ENCODE measurements at places on chromosomes 11 and 22. TPM values are rescaled to one million over a fixed set of nuclear protein-coding genes. Genes with fewer than 3 reads are reported as not detected.

Gene OR8D1
- total RNA-seq: under 0.01 TPM

Gene GUCY1A2
- total RNA-seq: 0.40 TPM

Gene RNF141
- 29.0 TPM for total RNA-seq

Gene ATG16L2
- 3.4 TPM for total RNA-seq

Gene RASGRP2
- 4.4 TPM for total RNA-seq

Gene APOL1
- 2.3 TPM for total RNA-seq

Gene PKDREJ
- total RNA-seq: not detected

Gene HTR3B
- not detected for total RNA-seq

Gene OR6A2
- total RNA-seq: not detected

Gene TRIM49
- not detected for total RNA-seq
